ENCODE measurements at places on chromosomes 2 and 18.
A peak's percentile ranks its signal among the peaks of the same experiment; 100 is the strongest.

DNA sequence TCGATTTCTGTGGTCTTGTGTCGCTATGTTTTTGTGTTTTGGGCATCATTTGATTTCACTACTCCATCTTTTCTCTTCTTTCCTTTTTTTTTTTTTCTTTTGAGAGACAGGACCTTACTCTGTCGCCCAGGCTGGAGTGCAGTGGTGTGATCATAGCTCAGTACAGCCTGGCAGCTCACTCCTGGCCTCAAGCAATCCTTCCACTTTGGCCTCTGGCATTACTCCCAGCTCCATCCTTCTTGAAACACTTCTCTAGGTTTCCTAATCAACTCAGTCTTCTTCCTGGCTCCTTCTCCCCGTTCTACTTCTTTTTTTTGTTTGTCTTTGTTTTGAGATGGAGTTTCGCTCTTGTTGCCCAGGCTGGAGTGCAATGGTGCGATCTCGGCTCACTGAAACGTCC, 26.5 kb downstream of the TCF23 start:
- DNase-seq: no peak

DNA sequence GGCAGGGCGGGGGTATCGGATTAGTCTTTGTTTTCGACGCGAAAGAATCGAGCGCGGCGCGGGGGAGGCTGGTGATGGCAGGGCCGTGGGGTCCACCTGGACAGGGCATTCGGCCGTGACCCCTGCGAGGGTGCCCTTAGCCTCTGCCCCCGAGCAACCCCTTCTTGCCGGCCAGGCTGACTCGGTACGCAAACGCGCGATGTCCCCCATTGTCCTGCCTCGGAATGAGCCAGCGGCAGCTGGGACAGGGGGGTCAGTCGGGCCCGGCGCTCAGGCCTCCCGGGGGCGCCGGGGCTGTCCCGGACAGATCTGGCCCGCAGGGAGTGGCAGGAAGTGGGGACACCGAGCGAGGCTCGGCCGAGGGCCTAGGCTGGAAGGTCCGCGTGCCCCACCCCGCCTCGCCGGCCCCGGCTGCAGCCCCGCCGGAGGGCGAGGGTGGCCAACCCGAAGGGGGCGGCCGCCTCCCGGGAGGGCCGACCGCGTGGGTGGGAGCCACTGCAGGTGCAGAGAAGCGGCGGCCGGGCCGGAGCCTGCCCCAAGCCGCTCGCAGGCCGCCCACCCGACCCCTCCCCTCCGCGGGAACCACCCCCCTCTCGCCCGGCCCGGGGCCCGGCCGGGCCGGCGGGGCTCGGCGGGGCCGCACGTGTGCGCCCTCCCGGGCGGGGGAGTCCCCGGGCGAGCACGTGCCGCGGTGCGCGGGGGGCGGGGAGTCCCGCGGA, at the start of gene TET3:
Gene TET3, plus strand, starts transcription at position 708 of the 719 bp plus-strand sequence. CDS start 1,494 bp downstream, outside the sequence.
- peak; percentile 56 for DNase-seq

DNA sequence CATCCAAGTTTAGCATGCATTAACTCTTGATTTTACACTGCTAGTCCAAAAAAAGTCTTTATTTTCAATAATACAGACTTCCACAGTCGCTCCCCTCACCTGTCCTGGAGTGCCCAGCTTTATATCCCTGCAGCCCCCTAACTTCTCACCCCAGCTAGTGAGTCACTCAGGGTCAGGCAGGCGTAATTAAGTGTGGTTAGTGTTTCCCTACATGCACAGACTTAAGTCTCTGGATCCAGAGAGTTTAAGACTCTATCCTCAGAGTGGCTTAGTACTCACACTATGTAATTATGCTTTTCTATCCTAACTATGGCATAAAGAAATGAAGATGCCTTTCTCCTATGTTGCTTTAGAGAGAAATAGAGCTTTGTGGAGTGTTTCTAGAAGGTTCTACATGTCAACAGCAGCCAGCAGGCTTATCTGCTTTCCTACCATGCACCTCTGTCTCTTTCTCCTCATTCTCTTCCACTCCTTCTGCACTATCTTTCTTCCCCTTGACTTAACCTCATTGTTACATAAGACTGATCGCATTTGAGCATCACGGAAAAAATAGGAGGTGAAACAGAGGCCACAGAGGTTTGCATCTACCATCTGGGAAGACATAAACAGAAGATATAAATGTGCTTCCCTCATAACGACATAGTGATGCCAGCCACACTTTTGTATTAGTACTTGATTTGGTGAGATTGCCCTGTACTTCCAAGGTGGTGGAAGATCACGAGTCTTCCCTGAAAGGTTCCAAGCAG, 34.4 kb upstream of the PMAIP1 start:
- DNase-seq: no peak

DNA sequence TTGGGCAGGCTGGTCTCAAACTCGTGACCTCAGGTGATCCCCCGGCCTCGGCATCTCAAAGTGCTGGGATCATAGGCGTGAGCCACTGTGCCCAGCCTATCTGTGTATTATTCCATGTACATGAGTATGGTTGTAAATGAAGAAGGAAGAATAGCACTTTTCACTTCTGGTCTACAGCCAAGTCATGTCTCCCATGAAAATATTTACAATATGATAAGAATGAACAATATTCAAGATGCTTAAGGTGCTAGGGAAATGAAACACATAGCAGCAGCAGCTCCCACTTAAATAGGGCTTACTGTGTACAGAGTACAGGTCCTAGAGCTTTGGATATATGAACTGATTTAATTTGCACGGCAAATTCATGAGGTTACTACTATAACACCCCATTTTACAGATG, 70.3 kb upstream of the COL5A2 start:
- DNase-seq: no peak

DNA sequence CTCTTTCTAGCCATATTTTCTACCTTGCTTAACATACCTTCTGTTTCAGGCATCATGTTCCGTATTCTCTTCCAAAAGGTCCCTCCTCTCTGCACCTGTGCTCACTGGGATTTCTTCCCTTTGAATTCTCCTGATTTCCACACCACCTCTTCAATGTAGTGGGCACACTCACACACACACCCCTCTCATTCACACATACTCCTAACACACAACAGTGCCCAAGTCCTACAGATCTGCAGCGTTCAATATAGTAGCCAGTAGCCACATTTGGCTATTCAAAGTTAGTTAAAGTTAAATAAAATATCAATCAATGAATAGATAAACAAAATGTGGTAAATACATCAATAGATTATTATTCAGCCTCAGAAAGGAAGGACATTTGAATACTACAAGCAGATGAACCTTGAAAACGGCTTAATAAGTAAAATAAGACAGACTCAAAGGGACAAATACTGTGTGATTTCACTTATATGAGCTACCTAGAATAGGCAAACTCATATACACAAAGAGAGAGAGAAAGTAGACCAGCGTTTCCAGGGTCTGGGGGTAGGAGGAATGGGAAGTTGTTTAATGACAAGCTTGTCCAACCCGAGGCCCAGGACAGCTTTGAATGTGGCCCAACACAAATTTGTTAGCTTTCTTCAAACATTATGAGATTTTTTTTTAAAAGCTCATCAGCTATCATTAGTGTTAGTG, 34.4 kb downstream of the MYCN start:
- no peak for DNase-seq

GRCh38 chr2:115913921-115914320, 1471.5 kb downstream of the DPP10 start:
- DNase-seq: no peak

GRCh38 chr18:1993866-1994265, 577.4 kb downstream of the METTL4 start:
- no peak for DNase-seq

GRCh38 chr2:50344509-50345106, 687.3 kb downstream of the NRXN1 start:
- DNase-seq: no peak

GRCh38 chr2:224492531-224492930, 90.6 kb upstream of the FAM124B start:
- DNase-seq: no peak

DNA sequence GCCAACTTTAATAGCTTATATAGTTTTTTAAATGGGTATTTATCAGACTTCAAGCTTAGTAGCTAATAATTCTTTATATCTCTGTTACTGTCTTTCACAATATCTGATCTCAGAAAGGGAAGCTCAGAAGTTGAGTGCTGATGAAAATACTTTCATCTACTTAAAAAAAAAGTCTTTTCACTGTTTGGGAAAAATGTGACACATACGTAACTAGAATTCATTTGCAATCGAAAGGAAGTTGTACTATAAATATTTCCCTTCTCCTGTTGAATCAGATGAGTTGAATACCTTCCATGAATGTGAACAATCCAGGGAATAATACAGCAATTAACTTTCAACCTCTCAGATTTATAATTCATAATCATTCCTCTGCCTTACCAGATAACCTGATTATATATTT, 811 bp upstream of the SCG2 start:
- DNase-seq: no peak

All from activated T-cell treated with anti-CD3 and anti-CD28 coated beads for 4 hours (primary cell).